ENCODE measurements at places on chromosomes 11 and 22. TPM values are rescaled to one million over a fixed set of nuclear protein-coding genes. Genes with fewer than 3 reads are reported as not detected.

- DNase-seq, result no peak
These were observed 4.7 kb downstream of the CTSC start for GRCh38 chr11:88332851-88333250.

The ACRV1 gene
- total RNA-seq, result not detected

DNA sequence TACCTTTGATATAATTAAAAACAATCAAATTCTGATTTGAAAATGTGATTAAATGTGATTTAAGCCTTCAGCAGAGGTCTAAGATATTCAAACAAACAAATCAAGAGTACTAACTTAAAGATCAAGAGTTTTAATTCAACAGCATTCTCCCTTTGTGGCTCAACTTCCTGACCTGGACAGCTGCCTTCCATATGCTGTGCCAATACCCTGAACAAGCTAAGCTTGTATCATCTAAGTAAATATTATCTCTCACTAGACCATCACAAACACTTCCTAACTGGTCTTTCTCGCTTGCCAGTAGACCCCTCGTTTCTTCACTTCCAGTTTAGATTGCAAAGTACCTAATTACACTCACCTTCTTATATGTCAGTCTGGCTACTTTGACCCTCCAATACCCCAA lies 35.9 kb upstream of the P4HA3 start:
- DNase-seq, result no peak

GRCh38 chr11:65362320-65362931 lies 7.9 kb downstream of the TIGD3 start:
- no peak for DNase-seq

- DNase-seq, result no peak
These were observed 1.1 kb upstream of the GAB2 start for GRCh38 chr11:78418584-78419211.

- no peak for DNase-seq
These were observed 76.4 kb upstream of the MYOD1 start for GRCh38 chr11:17642980-17643379.

DNA sequence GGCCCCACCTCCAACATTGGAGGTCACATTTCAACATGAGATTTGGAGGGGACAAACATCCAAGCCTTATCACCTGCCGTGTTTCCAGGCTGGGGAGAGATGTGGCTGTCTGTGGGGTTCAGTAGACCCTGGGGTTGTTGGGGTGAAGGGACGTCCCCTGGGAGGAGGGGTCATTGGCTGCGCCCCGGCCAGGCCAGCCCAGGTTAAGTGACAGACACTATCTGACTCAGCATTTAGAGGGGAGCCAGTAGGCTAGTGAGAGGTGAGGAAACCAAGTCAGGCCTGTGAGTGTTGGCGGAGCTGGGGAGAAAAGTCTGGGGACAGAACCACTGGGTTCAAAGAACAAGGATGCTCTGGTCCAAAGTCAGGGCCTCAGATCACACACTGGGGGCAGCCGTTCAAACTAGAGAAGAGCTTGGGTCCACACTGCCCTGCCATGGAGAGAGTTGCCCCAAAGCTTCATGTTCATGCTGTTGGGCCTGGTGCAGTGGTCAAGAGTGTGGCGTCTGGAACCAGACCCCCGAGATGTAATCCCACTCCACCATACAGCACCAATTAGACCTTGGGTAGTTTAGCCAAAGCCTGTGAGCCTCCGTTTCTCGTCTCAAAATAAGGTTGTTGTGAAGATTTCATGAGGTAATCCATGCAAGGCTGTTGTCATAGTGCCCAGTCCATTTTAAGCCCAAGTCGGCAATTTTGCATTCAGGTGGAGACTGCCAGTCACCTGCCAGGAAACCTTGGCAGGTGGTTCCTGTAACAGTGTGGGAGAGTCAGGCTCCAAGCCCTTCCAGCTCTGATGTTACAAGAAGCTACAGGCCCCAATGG lies 1289.6 kb downstream of the TBC1D22A start:
- no peak for DNase-seq

The MPPED1 gene
- total RNA-seq, result not detected

- DNase-seq, result no peak
These were observed 3.3 kb downstream of the SYT7 start for GRCh38 chr11:61577383-61578118.

GRCh38 chr11:1706634-1707400 lies 9.8 kb downstream of the KRTAP5-6 start:
- peak; percentile 74 for DNase-seq

DNA sequence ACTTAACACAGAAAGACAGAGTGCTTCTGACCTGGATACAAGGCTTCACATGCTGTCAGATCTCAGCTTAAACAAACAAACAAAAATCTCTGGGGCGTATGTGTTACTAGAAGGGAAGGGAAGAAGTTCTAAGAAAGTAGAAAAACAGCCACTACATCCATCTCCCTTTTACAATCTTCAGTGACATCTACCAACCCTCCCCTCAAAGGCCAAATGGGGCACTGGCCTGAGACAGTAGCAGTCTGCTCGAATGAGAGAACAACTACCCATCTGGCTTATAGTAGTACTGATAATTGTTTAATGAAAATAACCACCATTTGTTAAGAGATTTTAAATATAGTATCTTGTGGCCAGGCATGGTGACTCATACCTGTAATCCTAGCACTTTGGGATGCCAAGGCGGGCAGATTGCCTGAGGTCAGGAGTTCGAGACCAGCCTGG lies 29.4 kb downstream of the CCDC83 start:
- DNase-seq, result no peak

DNA sequence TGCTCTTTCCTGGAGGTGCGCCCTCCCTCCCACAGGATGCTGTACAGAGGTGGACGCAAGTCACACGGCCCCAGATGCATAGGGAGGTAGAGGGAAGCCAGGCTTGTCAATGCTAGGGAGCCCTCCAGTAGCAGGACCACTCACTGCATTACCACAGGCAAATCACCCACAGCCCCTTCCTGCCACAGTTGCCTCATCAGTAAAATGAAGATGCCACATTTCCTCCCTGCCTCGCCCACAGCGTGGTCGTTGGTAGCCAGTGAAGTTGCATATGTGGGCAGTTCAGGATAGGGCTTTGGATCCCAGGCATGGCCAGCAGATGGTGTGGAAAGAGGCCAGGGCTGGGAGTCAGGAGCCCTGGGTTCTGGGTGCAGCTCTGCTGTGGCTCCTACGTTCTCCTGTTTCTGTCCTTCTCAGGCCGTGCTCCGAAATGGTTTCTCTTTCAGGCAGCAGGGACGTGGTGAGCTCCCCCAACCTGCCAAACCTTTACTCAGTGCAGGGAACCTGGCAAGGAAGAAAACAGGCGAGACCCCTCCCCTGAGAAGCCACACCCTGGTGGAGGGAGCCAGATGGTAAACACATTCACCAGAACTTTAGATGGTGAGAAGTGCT lies 22.6 kb downstream of the DAGLA start:
- no peak for DNase-seq

- no peak for DNase-seq
These were observed 325.4 kb upstream of the CCDC90B start for GRCh38 chr11:83611600-83611999.

GRCh38 chr11:75800728-75801361 lies 14.2 kb upstream of the UVRAG start:
- no peak for DNase-seq

The DCHS1 gene
- 10.7 TPM for total RNA-seq

The DDI1 gene
- total RNA-seq, result not detected

The CADM1 gene
- 42.4 TPM for total RNA-seq

DNA sequence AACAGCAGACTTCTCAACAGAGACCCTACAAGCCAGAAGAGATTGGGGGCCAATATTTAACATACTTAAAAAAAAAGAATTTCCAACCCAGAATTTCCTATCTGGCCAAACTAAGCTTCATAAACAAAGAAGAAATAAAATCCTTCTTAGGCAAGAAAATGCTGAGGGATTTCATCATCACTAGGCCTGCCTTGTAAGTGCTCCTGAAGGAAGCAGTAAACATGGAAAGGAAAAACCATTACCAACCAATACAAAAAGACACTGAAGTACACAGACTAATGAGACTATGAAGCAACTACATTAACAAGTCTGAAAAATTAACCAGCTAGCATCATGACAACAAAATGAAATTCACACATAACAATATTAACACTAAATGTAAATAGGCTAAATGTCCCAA lies 947.9 kb upstream of the CHORDC1 start:
- DNase-seq, result no peak

DNA sequence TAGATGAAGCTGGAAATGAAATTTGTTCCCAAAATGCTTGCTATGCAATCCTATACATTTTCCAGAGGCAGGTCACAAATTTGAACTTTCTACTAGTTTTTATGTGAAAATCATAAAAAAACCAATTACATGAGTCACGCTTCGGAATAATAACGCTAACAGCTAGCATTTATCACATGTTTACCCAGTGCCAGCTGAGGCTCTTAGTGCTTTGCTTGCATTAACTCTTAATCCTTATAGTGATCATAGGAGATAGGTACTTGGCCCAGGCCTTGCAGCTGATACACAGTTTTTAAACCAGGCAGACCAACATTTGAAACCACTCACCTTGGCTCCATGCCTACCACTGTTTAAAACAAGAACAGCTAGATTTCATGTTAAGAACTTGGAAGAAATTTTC lies 131.8 kb upstream of the RAG2 start:
- DNase-seq, result no peak

The MRGPRX4 gene
- total RNA-seq, result not detected

GRCh38 chr11:107494055-107494454 lies 36.4 kb upstream of the CWF19L2 start:
- DNase-seq, result no peak
